ENCODE measurements at places on chromosomes 12 and 14. TPM values are rescaled to one million over a fixed set of nuclear protein-coding genes. Genes with fewer than 3 reads are reported as not detected.

Gene PIANP
- not detected for total RNA-seq

Gene ISM2
- not detected for total RNA-seq

Gene PARP11
- total RNA-seq: 2.5 TPM

GRCh38 chr14:74934041-74934440 lies 11.0 kb upstream of the RPS6KL1 start:
- no peak for DNase-seq

GRCh38 chr14:99562856-99563748 lies 40.9 kb downstream of the CCDC85C start:
- peak; percentile 66 for DNase-seq

All from K562 (cell line).